IMR-90 (cell line): ENCODE measurements at places on chromosomes 1 and 21.

DNA sequence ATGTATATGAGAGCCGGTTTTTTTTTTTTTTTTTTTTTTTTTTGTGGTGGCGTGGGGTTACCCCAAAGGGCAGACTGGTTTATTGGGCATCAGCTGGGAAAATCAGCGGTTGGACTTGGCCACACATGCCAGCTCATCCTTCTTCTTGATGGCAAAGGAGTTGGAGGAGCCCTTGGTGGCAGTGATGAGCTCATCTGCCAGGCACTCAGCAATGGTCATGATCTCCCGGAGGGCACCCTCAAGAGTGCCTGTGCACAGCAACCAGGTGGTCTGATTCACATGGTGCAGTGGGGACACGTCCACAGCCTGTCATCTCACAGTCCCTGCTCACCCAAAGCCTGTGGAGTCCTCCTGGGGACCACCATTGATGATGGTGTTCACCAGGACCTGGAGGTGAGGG is 62.0 kb downstream of the MRPS6 start:
- no peak for DNase-seq

GRCh38 chr1:52659851-52660596 is 27.1 kb downstream of the SHISAL2A start:
- DNase-seq: no peak

DNA sequence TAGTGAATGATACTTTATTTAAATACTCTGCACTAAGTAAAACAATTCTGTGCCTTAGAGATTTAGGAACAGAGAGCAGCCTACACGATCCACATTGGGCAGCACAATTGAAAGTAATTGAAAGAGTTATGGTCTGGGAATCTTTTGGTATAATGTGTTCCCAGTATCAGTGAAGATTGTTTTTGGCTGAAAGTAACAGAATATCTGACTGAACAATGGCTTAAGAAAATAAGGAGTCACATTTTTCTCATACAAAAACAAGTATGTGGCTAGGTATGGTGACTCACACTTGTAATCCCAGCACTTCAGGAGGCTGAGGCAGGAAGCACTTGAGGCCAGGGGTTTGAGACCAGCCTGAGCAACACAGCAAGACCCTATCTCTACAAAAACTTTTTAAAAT is 306.2 kb downstream of the NFIA start:
- DNase-seq: peak; percentile 18

GRCh38 chr1:219773775-219774174 is 154.6 kb downstream of the SLC30A10 start:
- DNase-seq: no peak
